ENCODE measurements at places on chromosomes 2 and 18. TPM values are rescaled to one million over a fixed set of nuclear protein-coding genes. Genes with fewer than 3 reads are reported as not detected.

DNA sequence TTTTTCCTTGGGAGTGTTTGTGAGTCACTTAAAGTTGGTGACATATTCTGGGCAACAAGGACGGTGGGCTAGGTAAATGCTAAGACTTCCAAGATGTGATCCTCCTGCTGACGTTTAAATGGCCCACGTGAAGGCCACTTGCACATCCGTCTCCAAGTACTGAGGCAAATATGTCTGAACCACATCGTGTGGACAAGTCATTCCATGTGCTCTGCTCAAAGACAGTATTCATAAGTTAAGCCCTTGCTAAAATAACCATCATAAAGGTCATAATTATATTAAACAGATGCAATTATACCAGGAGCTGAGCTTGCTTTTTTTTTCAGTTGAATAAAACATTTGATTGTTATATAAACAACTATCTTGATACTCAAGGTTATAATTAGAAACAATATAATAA is 44.8 kb downstream of the SPP2 start:
- DNase-seq = no peak

DNA sequence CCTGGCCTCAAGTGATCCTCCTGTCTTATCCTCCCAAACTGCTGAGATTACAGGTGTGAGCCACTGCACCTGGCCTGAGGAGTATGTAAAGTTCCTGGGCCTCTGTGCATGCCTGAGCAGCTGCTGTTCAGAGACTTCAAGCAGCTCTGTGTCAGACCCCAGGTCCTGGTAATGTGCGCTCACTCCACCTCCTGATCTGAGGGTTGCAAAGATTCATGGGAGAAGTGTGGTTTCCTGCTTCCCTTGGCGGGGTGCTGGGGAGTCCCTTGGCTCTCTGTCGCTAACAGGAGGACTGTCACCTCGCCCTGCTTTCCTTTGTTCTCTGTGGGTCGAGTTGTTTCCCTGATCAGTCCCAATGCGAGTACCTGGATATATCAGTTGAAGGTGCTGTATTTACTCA is 8.6 kb upstream of the IL36A start:
- DNase-seq = peak; percentile 49

GRCh38 chr2:32760628-32761027 is 132.8 kb downstream of the TTC27 start:
- no peak for DNase-seq

GRCh38 chr2:197919487-197919886 is 115.1 kb downstream of the PLCL1 start:
- DNase-seq = no peak

GRCh38 chr2:130795431-130795830 is 40.1 kb downstream of the AMER3 start:
- no peak for DNase-seq

Gene MYO1B
- 0.96 TPM for total RNA-seq

Gene MARCHF4
- total RNA-seq = not detected
